ENCODE measurements at places on chromosomes 5 and 9. TPM values are rescaled to one million over a fixed set of nuclear protein-coding genes. Genes with fewer than 3 reads are reported as not detected.

- ATAC-seq = no peak
Observed at GRCh38 chr9:4138180-4138579, 161.7 kb downstream of the GLIS3 start.

- ATAC-seq = no peak
Observed at GRCh38 chr5:144254552-144254951, 83.9 kb downstream of the KCTD16 start.

DNA sequence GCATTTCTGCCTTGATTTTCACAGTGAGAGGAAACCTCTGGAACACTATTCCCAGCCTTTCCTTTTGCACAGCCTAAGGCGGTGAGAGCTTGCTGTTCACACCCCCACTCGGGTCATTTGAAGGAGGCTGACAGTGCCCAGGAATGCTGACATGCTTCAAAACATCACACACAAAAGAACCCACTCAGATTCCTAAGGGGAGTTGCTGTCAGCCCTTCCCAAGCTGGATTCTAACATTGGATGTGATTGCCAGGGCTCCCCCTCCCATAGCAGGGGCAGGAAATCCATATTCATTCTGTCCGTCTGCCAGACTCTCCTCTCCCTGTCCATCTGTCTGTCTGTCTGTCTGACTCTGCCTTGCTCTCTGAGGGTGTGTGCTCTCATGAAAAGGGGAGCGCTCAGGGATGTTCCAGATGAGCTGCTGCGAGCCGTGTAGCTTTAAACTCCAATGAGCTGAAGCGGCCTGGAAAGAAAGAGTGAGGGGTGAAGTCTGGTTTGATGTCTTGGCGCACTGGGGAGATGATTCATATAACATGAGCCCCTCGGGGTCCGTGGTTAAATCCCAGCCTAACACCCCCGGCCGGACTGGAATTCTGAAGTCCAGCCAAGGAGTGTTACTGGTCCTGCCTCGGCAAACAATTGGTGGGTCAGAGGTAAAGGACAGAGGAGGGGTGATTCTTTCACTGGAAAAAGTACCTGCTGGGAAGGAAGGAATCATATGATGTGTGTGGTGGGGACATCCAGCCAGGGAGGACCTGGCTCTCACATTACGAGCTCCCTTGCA, 517.0 kb downstream of the CCDC171 start:
- ATAC-seq = no peak

GRCh38 chr5:95861864-95862561, 39.5 kb upstream of the GLRX start:
- no peak for ATAC-seq

The CD72 gene
- 1.0 TPM for total RNA-seq

DNA sequence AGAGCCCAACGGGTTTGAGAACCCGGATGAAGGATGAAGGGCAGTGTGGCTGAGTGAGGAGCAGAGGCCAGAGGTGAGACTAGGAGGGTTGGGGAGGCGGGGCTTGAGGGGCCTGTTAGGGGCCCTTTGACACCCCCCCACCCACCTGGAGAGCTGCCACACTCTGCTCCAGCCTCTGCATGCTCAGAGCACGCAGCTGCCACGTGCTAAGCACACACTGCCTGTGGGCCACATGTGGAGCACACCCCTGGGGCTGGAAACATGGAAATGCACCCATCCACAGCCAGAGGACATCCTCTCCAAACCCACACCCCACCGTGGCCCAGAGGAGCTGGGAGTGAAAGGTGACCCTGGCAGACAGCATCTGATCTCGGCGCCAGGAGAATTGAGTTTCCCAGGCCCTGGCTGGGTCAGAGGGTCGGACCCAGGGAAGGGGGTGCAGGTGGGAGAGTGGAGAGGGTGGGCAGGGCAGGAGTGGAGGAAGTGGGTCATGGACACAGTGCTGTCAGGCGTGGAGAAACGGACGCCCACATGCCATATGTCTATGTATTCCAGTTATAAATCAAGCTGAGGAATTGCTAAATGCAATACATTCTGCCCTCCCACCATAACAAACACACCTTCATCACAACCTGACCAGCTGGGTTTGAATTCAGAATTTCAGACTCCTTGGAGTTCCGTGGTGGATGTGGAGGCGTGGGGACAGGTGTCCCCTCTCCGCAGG, 5.9 kb downstream of the DNM1 start:
- no peak for ATAC-seq

The SLC6A7 gene
- not detected for total RNA-seq

- no peak for ATAC-seq
Observed at GRCh38 chr5:168474319-168474718, 12.0 kb upstream of the RARS1 start.

GRCh38 chr5:167105941-167106340, 1185.5 kb upstream of the WWC1 start:
- no peak for ATAC-seq

- no peak for ATAC-seq
Observed at GRCh38 chr5:42852826-42853225, 41.1 kb upstream of the SELENOP start.

All from gastroesophageal sphincter (tissue), 4 donors.